ENCODE measurements at places on chromosomes 5 and 9.

DNA sequence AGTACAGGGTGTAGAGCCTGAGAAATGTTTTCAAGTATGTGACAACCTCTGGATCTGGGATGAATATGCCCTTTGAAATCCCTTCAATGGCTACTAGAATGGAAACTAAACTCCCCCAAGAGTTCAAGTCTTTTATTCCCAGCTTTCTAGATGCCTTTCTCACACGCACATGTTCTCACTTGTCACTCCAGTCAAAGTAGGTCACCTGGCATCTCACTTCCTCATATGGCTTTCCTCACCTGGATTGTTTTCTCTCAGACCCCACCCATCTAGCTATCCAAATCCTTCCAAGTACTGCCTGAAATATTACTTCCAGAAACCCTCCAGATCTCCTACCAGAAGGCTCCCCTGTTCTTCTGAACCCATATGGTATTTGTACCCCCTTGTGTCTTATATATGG is 615.4 kb upstream of the KLF4 start:
- no peak for DNase-seq

- DNase-seq, result peak; percentile 27
These were observed at the start of gene PIP5K1B for GRCh38 chr9:68704814-68705530. TSS of gene PIP5K1B (plus strand) at chr9:68705240. CDS start at chr9:68822615, 117,375 bp downstream.

- peak; percentile 6 for DNase-seq
These were observed 153.7 kb upstream of the DAPK1 start for GRCh38 chr9:87343816-87344430.

DNA sequence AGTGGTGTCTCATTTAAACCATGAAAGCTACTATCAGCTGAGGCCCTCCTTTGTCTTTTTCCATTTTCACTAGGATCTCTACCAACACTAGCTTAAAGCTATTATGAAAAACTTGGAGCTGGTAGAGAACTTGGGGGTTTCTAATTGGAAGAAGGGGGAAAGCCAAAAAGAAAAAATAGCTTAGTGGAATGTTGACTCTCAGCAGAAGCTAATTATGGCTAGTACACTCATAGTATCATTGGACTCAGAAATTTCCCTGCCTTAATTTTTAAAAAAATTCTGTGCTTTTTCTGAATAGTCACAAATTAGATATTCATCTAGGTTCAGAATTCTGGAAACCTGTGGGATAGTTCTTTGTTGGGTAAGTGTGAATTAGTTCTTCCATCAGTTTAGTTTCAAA is 8.0 kb downstream of the SLC12A2 start:
- DNase-seq, result no peak

- DNase-seq, result no peak
These were observed 260.9 kb upstream of the TUT7 start for GRCh38 chr9:86614871-86615849.

Data from DMS 273 treated with DMSO at 0.1 percent for 48 hours (cell line).